Stromal cell of bone marrow (primary cell): ENCODE measurements at places on chromosomes 2 and 18.

DNA sequence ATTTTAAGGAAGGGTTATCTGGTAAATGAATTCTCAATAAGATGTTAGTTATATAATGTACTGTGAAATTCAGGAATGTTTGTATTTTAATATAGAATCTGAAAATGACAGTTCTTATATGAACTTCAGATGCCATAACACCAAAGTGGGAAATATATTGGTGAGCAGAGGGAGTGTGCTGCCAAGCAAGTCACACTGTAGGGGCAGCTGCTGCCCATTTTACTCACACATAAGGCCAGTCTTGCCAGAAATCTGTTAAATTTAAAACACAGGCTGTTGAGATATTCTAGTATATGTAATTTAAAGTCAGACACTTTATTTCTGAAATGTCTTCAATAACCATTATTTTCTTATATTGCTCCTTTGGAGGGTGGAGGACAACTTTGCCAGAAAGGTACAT is 34.6 kb upstream of the C1GALT1C1L start:
- no peak for DNase-seq

DNA sequence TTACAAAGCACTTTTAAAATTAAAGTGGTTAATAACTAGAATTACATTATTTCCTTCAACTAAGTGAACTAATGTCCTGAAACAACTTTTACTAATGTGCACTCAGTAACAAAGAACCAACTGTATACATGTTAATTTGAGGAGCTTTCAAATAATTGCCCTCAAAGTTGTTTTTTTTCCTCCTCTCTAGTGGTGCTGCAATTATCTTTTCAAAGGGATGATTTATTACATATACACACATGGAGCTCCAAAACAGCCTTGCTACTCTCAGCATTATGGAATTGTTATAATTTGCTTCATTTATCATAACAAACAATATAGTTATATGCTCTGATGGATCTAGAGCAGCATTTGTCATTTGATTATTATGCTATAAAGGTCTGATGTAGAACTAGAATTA is 246.3 kb upstream of the RASGRP3 start:
- DNase-seq, result no peak

GRCh38 chr2:236918545-236918944 is 167.1 kb upstream of the COPS8 start:
- no peak for DNase-seq

- DNase-seq, result no peak
Measured at GRCh38 chr2:127347015-127347414, 40.8 kb downstream of the MAP3K2 start.

- DNase-seq, result no peak
Measured at GRCh38 chr2:154686162-154686561, 12.3 kb upstream of the KCNJ3 start.

GRCh38 chr2:120658042-120658769 is 77.5 kb upstream of the GLI2 start:
- DNase-seq, result no peak

GRCh38 chr2:38442643-38443541 is 65.8 kb upstream of the ATL2 start:
- no peak for DNase-seq

- DNase-seq, result no peak
Measured at GRCh38 chr18:10919851-10920250, 229.5 kb downstream of the PIEZO2 start.

- DNase-seq, result no peak
Measured at GRCh38 chr2:101012054-101012705, 10.1 kb downstream of the RPL31 start.

GRCh38 chr2:10901160-10901939 is 10.4 kb upstream of the KCNF1 start:
- no peak for DNase-seq

DNA sequence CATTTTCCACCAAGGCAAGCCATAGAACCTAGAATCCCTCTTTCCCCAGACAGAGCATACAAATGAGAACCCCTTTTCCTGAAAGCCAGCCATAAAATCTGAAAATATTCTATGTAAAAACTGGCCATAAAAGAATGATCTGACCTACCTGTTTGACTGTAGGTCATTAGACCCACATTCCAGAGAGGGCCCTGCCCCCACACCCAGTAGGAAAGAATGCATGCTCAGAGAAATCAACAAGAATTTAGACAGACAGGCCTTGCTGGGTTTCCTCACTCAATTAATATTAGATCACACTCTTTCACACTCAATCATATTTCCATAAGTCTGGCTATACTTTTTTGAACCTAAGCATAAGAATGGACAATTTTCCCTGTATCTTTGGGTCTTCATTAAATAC is 929.5 kb downstream of the ERBB4 start:
- DNase-seq, result no peak

- DNase-seq, result no peak
Measured at GRCh38 chr2:18077231-18077630, 198.8 kb downstream of the KCNS3 start.

- DNase-seq, result no peak
Measured at GRCh38 chr2:56244911-56245530, 61.2 kb downstream of the CCDC85A start.

DNA sequence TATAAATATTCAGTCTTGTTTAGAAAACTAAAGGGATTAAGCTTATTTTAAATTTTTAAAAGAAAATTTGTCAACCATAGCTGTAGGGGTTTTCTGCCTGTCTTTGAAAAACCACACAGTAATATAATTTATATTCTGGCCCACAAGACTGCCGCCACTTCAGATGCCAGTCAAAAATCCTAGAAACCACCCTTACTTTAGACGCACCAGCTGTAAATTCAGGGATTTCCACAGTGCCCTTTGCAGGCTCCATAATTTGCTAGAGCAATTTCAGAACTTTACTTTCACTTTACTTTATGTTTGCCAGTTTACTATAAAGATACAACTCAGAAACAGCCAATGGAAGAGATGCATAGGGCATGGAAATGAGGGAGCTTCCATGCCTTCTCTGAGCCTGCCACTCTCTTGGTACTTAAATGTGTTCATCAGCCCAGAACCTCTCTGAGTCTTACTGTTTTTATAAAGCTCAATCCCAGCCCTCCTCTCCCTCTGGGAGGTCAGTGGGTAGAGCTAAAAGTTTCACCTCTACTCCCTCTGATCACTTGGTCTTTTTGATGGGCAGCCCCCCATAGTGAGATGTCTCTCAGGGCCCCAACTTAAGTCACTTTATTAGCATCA is 63.3 kb downstream of the KYNU start:
- DNase-seq, result no peak

- DNase-seq, result no peak
Measured at GRCh38 chr2:104405623-104406022, 448.3 kb upstream of the POU3F3 start.

- no peak for DNase-seq
Measured at GRCh38 chr2:235043762-235044500, 92.1 kb downstream of the SH3BP4 start.

DNA sequence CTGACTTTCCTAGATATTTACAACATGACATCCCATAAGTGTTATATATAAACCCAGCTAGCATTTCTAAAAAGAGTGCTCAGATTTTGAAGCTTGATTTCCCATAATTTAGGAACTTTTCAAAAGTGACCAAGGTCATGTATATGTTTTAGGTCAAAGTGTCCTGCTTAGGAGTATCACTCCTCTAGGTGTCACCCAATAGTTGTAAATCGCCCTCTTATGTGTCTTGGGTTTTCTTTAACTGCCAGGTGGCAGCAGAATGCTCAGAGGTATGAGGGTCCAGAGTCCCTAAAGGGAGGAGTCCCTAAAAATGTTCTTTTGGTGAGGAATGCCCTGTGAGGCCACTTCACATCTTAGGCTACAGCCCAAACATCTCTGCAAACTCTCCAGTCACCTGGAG is 358.3 kb downstream of the CELF4 start:
- DNase-seq, result no peak

GRCh38 chr18:80109676-80110078 is 615 bp downstream of the ADNP2 start:
- DNase-seq, result peak; percentile 15

DNA sequence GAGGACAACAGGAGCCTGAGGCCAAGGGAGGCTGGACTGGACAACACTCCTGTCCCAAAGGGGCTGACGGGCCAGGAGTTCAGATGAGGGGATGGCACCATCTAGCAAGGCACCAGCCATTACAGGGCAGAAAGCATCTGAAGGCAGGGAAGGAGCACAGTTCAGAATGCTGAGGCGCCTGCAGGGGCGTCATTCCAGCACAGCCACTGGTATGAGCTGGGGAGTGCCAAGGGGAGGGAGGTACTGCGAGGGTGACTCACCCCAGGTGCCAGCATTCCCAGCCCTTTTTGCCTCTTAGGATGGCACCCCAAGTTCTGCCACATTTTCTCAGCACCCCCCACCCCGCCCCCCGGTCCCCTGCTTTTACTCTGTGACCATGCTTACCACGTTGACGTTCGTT is 129.8 kb upstream of the EPAS1 start:
- no peak for DNase-seq

GRCh38 chr2:234633581-234634230 is 136.8 kb upstream of the ARL4C start:
- DNase-seq, result no peak

GRCh38 chr2:127140538-127140937 is 33.6 kb upstream of the BIN1 start:
- no peak for DNase-seq

GRCh38 chr18:77131100-77131651 is 1.4 kb downstream of the MBP start:
- no peak for DNase-seq

- no peak for DNase-seq
Measured at GRCh38 chr2:19100570-19100969, 257.9 kb downstream of the OSR1 start.

GRCh38 chr2:5798084-5798483 is 105.9 kb downstream of the SOX11 start:
- peak; percentile 16 for DNase-seq

DNA sequence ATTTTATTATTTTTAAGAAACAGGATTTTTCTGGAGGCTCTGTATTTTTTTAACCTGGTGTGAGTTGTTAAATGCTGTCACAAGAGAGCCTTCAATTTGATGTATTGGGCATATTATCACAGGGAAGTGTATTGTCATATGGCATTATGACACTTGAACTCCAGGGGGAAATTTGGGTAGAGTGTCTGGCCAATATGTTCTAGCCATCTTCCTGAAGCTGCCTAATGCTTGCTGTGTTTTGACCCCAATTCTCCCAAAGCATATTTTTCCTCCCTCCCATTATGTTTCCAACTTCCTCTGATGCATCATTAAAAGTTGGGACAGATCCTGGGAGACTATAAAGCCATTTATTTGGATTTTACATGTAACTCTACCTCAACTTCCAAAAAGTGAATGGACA is 214.1 kb upstream of the SESTD1 start:
- no peak for DNase-seq

- DNase-seq, result no peak
Measured at GRCh38 chr2:153808679-153809078, 63.0 kb upstream of the GALNT13 start.

GRCh38 chr2:66153941-66154340 is 281.0 kb upstream of the MEIS1 start:
- no peak for DNase-seq

DNA sequence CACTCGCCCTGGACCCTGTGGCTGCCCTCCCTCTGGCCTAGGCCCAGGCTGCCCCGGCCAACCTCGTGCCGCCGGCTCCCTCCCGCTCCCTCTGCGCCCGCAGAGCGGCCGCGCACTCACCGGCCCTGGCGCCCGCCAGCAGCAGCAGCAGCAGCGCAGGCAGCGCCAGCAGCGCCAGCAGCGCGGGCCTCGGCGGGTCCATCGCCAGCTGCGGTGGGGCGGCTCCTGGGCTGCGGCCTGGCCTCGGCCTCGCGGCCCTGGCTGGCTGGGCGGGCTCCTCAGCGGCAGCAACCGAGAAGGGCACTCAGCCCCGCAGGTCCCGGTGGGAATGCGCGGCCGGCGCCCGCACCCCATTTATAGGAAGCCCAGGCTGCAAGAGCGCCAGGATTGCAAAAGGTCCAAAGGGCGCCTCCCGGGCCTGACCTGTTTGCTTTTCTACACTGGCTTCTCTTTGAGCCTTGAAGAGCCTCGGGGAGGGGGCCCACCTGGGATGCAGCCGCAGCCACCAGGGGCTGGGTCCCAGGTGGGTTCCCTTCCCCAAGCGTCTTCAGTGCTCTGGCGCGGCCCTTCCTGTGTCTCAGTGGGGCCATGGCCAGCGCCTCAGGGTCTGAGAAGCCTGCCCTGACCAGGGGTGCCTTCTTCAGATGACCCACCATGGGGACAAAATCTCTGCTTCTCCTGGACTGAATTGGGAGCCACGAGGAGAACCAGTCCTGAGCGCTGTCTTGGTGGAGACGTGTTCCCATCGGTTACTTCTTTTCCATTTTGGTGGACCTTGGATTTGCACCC is at the start of gene APOB:
Gene APOB (minus strand): TSS at position 330 of the 789 bp plus-strand sequence. CDS start 128 bp downstream, at position 202.
- DNase-seq, result no peak
